ENCODE measurements at places on chromosomes 3 and 15.

DNA sequence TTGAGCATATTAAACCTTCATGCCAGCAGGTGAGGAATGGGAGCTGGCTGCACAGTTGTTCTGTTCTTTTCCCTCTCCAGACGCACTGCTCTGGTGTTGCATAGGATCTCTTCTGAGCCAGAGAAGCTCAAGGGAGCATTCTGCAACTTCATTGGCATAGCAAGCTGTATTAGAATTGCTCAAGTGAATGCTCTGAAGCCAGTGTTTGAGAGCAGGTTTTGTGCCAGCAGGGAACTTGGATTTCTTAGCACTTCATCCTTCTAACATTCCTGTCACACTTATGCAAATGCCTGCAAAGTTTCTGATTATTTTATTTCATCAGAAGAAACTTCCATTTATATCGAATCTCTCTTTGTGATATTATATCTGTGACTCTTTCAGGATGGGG lies 366.6 kb downstream of the AGBL1 start:
- H3K27me3 ChIP-seq: no peaks in the 10 kb centered on the region
- H3K4me1 ChIP-seq: no peaks in the 10 kb centered on the region
- no peak overlapping the region for H3K27ac ChIP-seq
- H3K36me3 ChIP-seq: no peaks in the 10 kb centered on the region
- DNase-seq: no peak
- H3K4me3 ChIP-seq: no peak overlapping the region

GRCh38 chr3:141334627-141335250 lies 33.6 kb upstream of the ZBTB38 start:
- H3K4me1 ChIP-seq: peaks cover 18% of the 10 kb centered on the region
- H3K27me3 ChIP-seq: no peaks in the 10 kb centered on the region
- H3K4me3 ChIP-seq: no peak overlapping the region
- no peak for DNase-seq
- no peaks in the 10 kb centered on the region for H3K36me3 ChIP-seq
- H3K27ac ChIP-seq: no peak overlapping the region

- H3K36me3 ChIP-seq: no peaks in the 10 kb centered on the region
- no peak for DNase-seq
- H3K27ac ChIP-seq: no peak overlapping the region
- peaks cover 7% of the 10 kb centered on the region for H3K4me1 ChIP-seq
- H3K27me3 ChIP-seq: peaks cover 59% of the 10 kb centered on the region
- H3K4me3 ChIP-seq: no peak overlapping the region
These were observed 11.5 kb downstream of the CPNE9 start for GRCh38 chr3:9715136-9715535.

DNA sequence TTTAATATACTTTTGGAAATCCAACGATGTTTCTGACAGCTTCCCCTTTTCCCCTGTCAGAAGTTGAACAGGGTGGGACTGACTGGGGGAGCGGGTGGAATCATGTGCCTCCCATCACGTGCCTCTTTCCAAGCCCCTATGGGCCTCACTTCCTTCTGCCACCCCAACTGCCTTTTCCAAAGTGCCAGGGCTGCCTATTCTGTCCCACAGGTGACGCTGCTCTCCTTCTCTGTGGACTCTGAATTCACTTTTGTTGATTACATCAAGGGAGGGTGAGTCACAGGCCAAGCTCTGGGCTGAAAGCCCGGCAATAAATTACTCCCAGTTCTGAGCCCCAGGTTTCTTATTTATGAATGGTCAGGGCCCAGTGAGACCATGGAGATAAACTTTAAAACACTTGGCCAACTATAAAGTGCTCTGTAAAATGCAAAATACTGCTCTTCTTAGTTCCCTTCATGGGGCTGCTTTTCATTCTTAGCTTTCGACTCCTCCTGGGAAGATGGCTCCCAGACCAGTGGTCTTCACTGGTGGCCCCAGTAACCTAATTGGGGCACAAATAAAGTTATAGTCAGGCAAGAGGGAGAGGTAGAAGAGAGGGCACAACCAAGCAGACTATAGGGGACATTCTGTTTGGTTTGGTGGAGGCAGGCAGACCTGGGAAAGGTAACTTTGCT lies 12.3 kb downstream of the CPNE9 start:
- peaks cover 7% of the 10 kb centered on the region for H3K4me1 ChIP-seq
- peaks cover 51% of the 10 kb centered on the region for H3K27me3 ChIP-seq
- H3K27ac ChIP-seq: no peak overlapping the region
- no peaks in the 10 kb centered on the region for H3K36me3 ChIP-seq
- peak; percentile 93 for DNase-seq

DNA sequence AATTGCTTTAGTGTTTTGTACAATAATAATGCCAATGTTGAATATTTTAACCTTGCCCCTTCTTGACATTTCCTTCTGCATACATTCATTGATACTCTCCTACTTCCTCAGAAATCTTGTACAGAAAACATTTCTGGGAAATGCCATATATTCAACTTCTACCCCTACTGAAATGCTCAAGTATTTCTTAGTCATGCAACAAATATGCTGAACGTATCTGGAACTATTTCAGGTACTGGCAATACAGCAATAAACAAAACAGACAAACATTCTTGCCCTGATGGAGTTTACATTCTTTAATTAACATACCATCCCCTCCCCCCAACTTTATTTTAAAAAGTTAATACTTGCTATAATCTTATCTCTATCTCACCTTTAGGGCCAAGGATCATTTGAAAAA lies 147.2 kb downstream of the STAG1 start:
- peaks cover 11% of the 10 kb centered on the region for H3K4me1 ChIP-seq
- DNase-seq: no peak
- H3K27ac ChIP-seq: no peak overlapping the region
- H3K4me3 ChIP-seq: no peak overlapping the region
- H3K27me3 ChIP-seq: no peaks in the 10 kb centered on the region

DNA sequence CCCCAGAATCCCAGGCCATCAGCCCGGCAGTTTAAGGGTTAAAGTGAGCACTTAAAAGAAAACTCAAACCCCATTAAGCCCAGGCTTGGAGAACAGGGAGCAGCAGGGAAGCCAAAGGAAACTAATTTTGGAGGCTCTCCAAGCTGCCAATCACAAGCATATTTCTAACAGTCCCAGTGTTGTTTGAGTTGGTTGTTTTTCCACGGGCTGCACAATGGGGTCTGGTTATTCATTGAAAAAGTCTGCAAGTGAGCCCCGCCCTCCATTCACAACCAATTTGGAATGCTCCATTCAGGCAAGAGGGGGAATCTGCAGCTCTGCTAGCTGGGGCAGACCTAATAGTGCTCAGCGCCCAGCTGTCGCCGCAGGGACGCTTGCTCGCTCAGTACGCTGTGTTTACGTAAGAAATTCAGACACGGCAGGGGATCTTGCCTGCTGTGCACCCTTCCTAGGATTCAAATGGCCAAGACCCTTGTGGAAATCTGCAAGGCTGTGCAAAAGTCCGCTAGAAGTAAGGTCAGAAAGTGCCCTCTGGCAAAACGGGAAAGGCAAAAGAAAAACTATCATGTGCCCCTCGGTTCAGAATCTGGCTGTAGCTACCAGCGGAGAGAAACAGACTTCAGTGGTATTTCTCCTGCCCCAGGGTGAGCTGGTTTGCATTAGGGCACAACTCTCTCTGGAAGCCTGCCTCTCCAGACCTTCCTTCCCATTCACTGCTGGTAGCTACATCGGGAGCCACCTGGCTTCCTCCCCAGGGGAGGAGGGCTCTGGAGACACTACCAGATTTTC lies 11.0 kb downstream of the ETV5 start:
- H3K4me3 ChIP-seq: peak overlapping the region; percentile 66
- DNase-seq: peak; percentile 76
- peaks cover 34% of the 10 kb centered on the region for H3K4me1 ChIP-seq

DNA sequence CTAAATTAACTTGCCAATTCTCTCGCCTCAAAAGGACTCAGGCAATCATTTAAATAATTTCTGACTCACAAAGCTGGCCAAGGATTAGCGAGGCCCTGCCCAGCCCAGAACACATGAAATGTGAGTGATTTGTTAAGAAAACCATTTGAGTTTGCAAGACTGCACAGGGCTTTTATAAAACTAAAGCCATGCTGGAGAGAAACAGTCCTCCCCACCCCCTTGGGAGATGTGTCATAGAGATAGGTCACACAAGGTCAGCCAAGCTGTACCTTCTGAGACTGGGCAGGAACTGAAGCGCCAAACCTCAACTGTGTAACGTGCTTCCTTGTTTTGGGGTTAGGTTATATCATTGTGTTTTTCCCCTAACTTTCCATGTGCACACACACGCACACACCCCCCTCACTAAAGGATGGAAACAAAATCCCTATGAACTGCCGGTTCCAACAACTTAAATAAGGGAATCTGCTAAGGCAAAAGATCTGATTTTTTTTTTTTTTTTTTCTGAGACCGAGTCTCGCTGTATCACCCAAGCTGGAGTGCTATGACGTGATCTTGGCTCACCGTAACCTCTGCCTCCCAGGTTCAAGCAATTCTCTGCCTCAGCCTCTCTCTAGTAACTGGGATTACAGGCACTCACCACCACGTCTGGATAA lies 8.1 kb downstream of the SPATA12 start:
- H3K27me3 ChIP-seq: no peaks in the 10 kb centered on the region
- peak overlapping the region; percentile 66 for H3K4me3 ChIP-seq
- H3K27ac ChIP-seq: peak overlapping the region; percentile 88
- H3K4me1 ChIP-seq: peaks cover 16% of the 10 kb centered on the region
- peaks cover 6% of the 10 kb centered on the region for H3K36me3 ChIP-seq

DNA sequence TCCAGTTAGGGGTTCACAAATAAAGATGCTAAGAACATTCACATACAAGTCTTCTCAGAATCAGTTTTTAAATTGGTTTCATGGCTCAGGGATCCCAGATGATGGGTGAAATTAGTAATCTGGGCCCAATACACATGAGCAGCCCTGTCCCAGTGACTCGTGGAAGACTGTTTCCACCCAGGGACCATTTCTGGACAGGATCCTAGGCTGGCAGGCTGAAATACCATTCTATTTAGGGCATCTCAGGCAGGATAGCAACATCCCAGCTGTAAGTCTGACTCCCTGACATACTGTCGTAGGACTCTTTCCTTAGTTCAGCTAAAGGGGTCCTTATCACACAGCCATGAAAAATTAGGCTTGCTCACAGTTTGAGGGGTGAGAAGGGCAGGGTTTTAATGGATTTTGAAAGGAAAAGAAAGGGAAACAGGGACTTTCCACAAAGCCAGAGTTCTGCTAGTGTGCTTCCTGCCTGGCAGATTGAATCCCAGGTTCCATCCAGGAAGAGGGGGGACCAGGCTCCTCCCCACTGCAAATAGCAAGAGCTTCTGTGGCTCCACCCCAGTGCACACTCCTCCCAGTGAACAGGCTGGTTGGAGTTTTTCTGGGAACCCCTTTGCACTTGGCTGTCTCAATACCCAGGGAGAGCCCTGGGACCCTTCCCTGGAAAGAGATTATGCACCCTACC lies 41.3 kb upstream of the LYZL4 start:
- no peak overlapping the region for H3K4me3 ChIP-seq
- H3K4me1 ChIP-seq: no peaks in the 10 kb centered on the region
- no peaks in the 10 kb centered on the region for H3K36me3 ChIP-seq
- DNase-seq: no peak
- no peaks in the 10 kb centered on the region for H3K27me3 ChIP-seq

DNA sequence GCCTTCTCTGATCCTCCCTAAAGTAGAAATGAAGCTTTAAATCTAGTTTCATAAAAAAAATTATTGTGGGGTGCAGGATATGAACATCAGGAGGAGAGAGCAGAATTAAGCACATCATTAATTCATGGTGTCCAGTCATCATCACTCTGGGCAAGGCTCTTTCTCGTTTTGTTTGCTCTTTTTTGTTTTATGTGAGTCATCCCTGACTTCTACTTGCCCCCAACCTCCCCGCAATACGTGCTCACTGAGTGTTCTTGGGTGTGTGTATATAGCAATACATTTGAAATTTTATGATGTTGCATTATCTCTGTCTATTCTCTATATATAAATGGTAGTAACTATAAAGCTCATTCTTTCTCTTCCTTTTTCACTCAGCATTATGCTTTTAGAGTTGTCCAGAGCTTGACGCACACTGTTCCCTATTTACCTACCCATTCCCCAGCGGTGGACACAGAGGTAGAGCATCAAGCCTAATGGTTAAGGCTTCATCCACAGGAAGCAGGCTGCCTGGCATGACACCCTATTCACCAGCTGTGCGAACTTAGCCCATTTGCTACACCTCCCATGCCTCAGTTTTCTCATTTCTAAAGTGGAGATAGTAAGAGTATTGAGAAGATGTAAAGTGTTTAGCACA lies 72.3 kb downstream of the CD200R1L start:
- peak overlapping the region; percentile 76 for H3K27ac ChIP-seq
- H3K4me1 ChIP-seq: peaks cover 32% of the 10 kb centered on the region
- no peaks in the 10 kb centered on the region for H3K27me3 ChIP-seq
- H3K4me3 ChIP-seq: no peak overlapping the region
